ENCODE measurements at places on chromosomes 1 and 21.

DNA sequence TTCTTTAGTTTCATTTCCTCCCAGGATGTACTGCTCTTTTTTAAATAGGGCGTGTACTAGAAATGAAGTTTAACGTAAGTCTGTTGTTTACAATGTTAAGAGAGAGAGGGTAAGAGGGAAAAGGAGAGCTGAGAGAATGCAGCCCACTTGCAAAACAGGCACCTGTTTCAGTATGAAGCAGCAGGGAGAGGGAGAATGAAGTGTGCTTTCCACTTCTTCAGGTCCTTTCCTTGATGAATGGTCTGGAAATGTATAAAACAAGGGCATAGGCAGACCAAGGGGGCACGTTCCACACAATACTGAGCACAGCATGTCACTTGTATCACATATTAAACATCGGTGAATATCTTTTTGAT lies 2.0 kb downstream of the KCNA3 start:
- DNase-seq = no peak

DNA sequence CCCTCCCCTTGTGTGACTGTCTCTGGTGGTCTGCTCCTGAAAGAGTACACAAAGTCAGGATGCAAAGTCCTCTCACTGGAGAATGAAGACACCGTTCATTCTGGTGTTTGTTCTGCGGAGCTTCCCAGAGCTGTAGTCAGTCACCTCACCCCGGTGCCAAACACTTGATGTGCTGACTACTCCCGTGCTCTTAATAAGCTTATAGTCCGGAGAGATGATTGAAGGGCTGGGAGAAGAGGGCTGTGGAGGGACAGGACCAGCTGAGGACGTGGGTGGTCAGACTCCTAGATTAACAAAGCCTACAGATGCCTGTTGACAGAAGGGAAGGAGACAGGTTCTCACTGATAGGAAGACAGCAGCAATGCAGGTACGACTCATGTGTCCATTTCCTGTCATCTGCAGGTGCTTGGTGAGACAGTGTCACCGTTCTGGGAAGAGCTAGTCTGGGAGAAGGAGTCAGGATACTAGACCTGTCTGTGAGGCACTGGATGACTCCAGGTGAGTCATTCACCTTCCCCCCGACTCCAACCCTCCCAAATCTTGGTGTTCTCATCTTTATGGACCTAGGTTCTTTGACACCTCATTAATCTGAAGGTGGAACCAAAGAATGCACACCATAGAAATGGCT lies 40.4 kb upstream of the LRRN2 start:
- DNase-seq = no peak

- no peak for DNase-seq
Observed at GRCh38 chr1:226154593-226154992, 31.9 kb downstream of the ACBD3 start.

- no peak for DNase-seq
Observed at GRCh38 chr1:183778568-183779433, 26.1 kb upstream of the RGL1 start.

DNA sequence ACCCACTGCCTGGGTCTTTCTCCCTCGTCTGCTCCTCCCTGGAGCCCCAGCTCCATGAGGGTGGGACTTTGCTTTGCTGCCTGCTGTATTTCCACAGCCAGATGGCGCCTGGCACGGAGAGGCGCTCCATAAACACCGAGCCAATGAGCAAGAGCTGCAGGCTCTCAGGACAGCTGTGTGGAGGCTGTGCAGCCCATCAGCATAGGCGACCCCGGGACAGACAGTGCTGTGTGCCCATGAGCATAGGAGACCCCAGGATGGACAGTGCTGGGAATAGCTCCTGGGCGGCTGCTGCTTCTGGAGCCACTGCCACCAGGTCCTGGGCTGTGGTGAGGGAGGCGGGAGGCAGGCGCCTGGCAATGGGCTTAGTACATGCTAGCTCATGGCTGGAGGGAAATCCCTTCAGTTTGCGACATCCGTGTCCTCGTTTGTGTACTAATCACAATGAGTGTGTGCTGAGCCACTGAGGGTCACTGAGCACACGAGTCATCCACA lies 29.2 kb downstream of the CEP104 start:
- DNase-seq = no peak

Measured in activated gamma-delta T cell treated with anti-CD3 and anti-CD28 coated beads, Interleukin-2, amount 50 U/mL, for 16 hours (primary cell).